Erythroblast (primary cell): ENCODE measurements at places on chromosomes 7 and 10.

DNA sequence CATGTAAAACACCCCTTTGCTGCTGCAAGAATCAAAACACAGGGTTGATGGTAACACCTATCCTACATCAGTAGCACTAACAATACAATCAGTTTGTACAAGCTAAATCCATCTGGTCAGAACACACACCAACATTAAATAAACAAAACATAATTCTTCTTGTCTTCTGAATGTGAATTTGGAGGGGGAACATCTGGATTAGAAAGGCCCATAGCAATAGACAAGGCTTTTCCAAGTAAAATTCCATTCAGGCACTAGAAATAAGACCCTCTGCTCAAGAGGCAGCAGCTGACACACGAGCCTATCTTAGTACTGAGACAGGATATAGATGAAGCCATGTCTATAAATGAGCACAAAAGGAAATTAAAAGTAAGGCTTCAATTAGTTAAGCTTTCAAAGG is 839.9 kb upstream of the LRRTM3 start:
- DNase-seq, result no peak

- DNase-seq, result no peak
Observed at GRCh38 chr7:101691822-101692384, 62.8 kb upstream of the MYL10 start.

DNA sequence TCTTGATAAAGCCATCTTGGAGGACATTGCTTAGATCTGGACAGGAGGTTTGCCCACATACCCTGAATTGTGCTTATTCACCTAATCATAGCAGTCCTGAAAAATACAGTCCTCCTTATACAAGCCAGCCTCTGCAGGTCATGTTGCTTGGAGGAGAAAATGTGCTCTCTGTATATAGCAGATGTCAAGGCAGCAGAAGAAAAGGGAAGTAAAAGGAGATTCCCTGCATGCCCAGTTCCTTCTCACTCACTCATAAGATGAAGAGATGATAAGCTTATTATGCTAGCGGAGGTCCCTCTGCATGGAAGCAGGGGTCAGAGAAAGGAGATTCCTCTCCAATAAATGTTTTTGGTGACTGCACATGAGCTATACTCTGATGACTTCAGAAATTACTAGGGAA is 458.8 kb upstream of the ZMIZ1 start:
- DNase-seq, result no peak

- no peak for DNase-seq
Observed at GRCh38 chr10:23584396-23584795, 145.5 kb downstream of the OTUD1 start.

DNA sequence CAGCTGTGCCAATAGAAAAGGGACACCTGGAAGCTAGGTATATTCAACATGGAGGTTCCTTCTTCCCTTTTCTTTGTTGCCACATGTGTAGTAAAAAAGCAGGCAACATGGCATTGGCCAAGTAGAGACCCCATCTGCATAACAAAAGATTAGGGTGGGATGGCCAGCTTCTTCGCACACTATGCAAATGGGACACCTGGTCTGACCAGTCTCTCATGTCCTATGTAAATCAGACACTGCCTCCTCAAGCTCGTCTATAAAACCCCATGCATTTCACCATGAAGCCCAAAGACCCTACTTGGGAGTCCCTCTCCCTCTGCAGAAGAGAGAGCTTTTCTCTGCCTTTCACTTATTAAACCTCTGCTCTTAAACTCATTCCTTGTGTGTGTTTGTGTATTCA is 53.9 kb downstream of the MYL10 start:
- DNase-seq, result no peak

GRCh38 chr10:43205681-43206390 is 61.0 kb downstream of the RASGEF1A start:
- DNase-seq, result no peak

- no peak for DNase-seq
Observed at GRCh38 chr7:146875981-146876380, 759.4 kb downstream of the CNTNAP2 start.

DNA sequence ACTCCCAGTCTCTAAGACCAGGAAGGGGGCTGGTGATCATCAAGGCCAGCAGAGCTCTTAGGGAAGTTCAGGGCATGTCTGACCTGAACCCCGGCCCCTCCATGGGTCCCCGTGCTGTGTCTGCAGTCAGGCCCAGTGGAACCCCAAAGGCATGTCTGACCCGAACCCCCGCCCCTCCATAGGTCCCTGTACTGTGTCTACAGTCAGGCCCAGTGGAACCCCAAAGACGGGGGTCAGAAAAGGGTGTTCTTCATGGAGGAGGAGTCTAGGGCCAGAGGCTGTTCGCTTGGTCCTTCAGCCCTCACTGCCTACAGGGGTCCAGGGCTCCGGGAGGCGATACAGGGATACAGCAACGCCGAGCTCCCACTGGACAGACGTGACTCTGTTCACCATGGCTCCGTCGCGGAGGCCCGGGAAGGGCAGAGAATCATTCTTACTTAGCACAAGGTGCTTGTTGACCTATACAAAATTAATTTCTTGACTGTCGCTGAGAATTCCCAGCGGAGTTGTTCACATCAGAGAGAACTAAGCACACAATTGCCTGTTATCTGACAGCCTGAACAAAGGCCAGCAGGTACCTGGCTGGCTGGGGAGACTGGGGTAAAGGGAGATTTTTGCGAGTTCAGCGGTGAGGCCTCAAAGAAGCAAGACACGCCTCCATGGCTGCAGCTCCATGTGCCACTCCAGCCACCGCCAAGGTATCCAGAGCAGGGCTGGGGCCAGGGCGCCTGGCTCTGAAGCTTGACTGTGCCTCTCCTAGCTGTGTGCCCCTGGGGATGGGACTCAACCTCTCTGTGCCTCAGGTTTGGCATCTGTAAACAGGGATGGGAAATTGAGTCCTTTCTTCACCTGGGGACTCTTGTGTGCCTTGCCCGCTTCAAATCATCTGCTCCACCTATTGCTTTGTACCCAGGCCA is 26.8 kb downstream of the EN2 start:
- DNase-seq, result no peak

GRCh38 chr7:41116817-41117216 is 586.1 kb downstream of the INHBA start:
- no peak for DNase-seq

GRCh38 chr7:96320442-96320841 is 1.5 kb downstream of the SLC25A13 start:
- DNase-seq, result no peak

- DNase-seq, result no peak
Observed at GRCh38 chr10:47235484-47235883, 64.5 kb upstream of the GDF10 start.

GRCh38 chr7:87505557-87506245 is 30.2 kb upstream of the ABCB4 start:
- peak; percentile 19 for DNase-seq

DNA sequence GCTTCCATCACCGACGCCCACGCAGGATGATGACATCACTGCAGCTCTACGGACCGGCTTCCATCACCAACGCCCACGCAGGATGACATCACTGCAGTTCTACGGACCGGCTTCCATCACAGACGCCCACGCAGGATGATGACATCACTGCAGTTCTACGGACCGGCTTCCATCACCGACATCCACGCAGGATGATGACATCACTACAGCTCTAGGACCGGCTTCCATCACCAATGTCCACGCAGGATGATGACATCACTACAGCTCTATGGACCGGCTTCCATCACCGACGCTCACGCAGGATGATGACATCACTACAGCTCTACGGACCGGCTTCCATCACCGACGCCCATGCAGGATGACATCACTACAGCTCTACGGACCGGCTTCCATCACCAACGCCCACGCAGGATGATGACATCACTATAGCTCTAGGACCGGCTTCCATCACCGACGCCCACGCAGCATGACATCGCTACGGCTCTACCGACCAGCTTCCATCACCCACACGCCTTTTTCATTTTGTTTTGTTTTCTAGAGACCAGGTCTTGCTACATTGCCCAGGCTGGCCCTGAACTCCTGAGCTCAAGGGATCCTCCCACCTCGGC is 29.5 kb downstream of the GPER1 start:
- DNase-seq, result no peak

- DNase-seq, result no peak
Observed at GRCh38 chr7:34031156-34031555, 125.8 kb downstream of the BMPER start.

DNA sequence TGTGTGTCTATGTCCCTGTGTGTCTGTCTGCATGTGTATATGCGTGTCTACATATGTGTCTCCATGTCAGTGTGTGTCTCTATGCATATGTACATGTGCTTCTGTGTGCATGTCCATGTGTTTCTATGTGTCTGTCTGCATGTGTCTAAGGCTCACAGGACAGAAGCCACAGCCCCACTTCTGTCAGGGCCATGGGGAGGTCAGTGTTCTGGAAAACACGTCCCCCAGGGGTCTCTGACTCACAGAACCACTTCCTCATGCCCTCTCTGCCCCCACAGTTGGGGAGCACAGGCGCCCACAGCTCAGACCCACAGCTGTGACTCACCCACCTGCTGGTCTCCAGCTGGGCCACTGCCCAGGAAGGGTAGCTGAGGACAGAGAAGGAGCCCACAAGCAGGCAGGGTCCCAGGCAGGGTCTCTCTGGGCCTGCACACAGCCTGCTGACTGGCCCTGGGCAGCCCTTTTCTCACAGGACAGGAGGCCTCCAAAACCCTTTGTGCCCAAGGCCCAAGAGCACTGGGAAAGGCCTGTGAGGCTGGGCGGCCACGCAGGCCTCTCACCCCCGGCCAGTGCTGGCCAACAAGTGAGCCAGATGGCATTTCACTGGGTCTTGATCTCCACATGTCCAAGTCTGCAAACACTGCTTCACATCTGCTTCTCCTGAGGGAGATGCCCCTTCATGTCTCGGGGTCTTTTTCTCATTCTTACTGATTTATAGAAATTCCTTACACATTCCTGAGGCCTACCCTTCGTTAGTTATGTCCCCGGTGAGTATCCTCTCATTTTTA is 102.9 kb upstream of the FAM20C start:
- no peak for DNase-seq

- no peak for DNase-seq
Observed at GRCh38 chr10:27225642-27226257, 14.8 kb downstream of the ACBD5 start.

- no peak for DNase-seq
Observed at GRCh38 chr7:74290553-74290950, 1.3 kb downstream of the CLIP2 start.

DNA sequence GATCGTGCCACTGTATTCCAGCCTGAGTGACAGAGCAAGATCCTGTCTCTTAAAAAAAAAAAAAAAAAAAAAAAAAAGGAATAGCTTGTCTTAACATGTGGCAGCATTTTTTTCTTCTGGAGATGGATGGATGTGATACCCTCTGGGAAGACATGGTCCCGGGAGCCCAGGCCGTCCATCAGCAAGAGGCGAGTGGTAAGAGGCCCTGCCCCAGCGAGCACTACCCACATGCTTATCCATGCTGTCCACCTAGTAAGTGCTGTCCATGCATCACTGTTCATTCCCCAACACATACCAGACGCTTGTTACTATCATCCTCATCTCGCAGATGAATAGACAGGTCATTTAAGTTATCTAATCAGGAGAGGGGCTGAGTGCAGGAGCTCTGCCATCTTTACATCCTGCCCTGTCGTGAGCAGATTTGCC is 12.9 kb downstream of the ATP6V1F start:
- no peak for DNase-seq

DNA sequence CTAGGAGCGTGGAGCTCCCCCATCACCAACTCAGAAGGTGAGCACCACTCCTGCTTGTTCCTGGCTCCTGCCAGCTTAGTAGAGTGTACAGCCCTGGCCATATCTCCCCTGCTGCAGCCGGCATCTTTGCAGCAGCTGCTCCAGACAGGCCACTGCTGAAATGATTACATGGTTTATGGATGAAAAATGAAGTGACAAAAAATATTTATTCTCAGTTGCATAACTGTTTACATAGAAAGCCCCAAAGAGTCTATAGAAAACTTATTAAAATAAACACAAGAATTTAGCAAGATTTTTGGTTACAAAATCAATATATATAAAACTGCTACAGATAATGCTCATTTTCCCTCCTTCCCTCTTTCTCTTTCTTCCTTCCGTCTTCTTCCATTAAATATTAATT is 27.2 kb downstream of the C10orf67 start:
- no peak for DNase-seq
